ENCODE measurements at places on chromosomes 6 and 20.

DNA sequence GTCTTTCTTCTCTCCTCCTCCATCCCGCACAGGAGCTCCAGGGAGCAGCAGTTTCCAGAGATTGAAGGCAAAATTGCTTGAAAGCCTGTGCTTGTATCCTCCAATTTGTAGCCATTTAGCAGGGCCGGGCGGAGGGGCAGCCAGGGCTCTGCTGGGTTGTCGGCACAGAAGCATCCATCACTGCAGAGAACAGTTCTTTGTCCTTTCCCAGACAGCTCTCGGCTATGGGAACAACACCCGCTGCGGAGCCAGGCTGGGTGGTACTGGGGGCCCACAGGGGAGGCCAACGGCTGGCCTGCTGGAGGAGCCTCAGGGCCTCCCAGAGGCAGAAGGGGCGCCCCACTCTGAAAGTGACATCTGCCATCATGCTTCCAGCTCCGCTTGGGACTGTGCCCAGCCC, 7.8 kb downstream of the HRH3 start:
- DNase-seq = no peak

- DNase-seq = no peak
These were observed 72.3 kb downstream of the OR2B2 start for GRCh38 chr6:27839626-27840475.

GRCh38 chr6:84583784-84584183, 180.6 kb downstream of the TBX18 start:
- DNase-seq = no peak

GRCh38 chr6:2496291-2496690, 250.9 kb upstream of the GMDS start:
- DNase-seq = no peak

GRCh38 chr6:44598679-44599078, 211.2 kb downstream of the CDC5L start:
- DNase-seq = no peak
